ENCODE measurements at places on chromosomes 1 and 21.

DNA sequence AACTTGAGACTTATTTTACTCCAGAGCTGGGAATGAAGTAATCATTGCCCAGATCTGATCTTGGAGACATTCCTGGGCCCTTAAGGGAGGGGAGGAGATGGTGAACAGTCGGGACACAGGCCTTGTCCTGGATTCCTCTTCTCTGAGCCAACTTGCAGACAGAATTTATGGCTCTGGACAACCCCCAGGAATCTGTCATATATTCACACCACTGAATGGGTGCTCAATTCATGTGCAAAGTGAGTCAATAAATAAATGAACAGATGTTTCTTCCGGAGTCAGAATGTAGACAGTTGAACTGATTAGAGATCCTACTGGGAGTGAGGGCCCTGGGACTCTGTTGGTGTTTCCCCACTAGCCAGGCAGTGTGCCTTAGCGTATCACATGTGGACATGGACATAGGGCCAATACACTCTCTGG is 2.6 kb downstream of the TUFT1 start:
- no peak for DNase-seq

- no peak for DNase-seq
These were observed 158.0 kb downstream of the CLIC6 start for GRCh38 chr21:34826836-34827235.

GRCh38 chr1:39898191-39898590 is 3.5 kb downstream of the MYCL start:
- DNase-seq, result no peak

DNA sequence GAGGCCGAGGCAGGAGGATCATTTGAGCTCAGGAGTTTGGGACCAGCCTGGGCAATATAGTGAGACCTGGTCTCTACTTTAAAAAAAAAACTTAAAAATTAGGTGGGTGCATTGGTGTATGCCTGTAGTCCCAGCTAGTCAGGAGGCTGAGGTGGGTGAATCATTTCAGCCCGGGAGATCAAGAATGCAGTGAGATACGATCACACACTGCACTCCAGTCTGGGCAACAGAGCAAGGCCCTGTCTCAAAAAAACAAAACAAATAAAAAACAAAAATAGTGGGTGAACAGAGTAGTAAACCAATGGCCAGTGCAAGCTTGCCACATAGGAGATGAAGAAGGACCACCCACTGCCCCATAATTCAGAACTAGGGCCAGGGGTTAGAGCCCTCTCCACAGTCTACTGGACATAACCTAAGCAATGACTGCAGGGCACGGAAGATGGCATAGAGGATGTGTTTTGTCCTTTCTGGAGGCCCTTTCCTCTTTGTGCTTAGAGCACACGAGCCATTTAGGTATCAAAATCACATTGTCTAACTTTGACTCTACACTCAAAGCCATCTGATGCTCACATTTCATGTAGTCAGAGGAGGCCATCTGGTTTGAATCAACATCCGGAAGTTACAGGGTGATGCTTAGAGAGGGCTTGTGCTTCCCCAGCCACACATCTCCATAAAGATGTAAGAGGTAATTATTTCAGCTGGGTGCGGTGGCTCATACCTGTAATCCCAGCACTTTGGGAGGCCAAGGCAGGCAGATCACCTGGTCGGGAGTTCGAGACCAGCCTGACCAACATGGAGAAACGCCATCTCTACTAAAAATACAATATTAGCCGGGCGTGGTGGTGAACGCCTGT is 12.6 kb downstream of the CD2 start:
- no peak for DNase-seq

- DNase-seq, result no peak
These were observed 17.3 kb upstream of the IRF2BP2 start for GRCh38 chr1:234627009-234627950.

DNA sequence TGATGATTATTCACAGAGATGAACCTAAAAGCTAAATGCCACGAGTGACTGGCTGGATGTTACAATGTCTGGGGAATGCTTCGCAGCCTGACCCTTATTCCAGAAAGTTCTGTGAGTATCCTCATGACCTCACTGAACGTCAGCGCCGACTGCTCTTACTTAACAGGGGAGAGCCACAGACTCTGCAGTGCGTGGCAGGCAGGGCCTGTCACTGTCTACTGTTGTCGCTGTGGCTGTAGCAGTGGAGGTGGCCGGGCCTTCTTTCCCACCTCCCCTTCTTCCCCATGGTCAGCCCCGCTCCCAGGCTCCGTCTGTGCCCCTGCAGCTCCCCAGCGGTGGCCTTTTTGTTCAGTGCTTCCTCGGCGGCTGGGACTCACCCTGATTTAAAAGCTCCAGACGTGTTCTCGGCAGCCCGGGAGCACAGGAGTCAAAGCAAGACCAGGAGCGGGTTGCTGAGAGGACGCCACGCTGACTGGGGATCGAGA is 52.2 kb upstream of the TARBP1 start:
- no peak for DNase-seq

- DNase-seq, result no peak
These were observed 28.9 kb upstream of the VAV3 start for GRCh38 chr1:107993920-107994319.

DNA sequence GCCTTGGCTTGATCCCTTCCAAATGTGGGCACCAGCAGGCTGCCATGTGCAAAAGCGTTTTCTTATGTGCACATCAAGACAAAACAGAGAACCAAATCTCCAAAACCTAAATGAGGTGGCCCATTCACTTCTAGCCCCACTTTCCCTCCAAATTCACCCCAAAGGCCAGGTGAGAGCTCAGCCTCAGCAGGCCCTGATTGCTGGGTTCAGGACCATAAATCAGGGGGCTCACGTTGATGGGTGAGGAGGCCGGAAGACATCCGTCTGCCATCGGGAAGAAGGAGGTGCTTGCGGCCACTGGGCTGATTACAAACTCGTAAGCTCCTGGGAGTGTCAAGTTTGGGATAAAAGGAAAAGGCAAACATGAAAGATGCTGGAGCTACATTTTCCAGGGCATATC is 86.7 kb upstream of the CLDN14 start:
- DNase-seq, result no peak

DNA sequence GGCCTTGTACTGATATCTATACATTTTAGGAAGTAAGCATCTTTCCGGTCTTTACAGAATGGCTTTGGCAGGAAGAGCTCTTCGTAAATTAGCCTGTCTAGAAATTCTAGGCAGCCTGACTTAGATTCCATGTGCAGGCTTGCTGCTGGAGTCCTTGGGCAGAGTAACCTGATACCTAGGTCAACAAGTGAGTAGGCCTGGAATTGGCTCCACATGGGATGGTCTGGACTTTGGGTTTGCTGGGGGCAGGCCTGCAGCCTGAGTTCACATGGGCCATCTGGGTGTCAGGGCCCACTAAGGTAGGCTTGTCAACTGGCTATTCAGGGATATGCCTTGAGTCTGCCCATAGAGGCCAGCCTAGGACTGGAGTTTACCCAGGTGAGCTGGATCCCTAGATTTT is 59.6 kb upstream of the CYYR1 start:
- no peak for DNase-seq

- no peak for DNase-seq
These were observed 12.9 kb downstream of the TSPAN2 start for GRCh38 chr1:115076384-115076915.

DNA sequence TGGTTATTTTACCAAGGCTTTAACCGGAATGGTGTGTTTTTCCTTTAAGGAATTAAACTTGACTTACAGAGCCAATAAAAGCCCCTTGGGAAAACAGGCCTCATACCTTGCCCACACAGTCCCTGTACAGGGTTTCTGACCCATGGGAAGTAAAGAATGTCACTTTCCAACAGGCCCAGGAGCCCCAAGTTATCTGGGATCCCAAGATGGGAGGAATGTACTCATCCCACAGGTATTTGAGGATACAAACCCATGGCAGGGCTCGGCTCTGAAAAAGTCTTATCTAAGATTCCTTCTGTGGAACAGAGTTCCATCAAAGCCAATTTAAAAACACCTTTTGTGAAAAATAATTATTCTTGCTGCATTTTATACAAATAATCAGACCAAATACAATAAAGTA is 15.3 kb upstream of the COX20 start:
- DNase-seq, result no peak

GRCh38 chr21:45365608-45366241 is 39.2 kb upstream of the COL18A1 start:
- DNase-seq, result no peak

DNA sequence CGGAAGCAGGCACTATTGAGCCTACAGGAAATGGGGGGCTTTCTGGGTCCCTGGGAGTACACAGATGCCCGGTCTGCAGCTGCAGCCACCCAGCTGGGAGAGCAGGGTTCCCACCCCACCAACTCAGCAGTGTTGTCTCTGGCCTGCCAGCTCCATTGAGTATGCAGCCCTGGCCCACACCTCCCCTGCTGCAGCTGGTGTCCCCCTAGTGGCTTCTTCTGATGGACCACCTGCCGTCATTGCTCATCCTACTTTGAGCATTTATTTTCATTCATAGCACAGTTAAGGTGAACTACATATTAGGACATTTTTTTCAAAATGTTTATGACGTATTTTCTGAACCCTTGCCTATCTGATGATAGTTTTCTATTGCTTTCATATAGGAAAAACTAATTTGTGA is 189.8 kb upstream of the LYPLAL1 start:
- DNase-seq, result no peak

GRCh38 chr1:203353486-203353885 is 2.6 kb upstream of the FMOD start:
- DNase-seq, result no peak

All from GM12891 (cell line).